ENCODE measurements at places on chromosomes 6 and 20.

- no peak for DNase-seq
These were observed 76.9 kb downstream of the FAM50B start for GRCh38 chr6:3926150-3926482.

- DNase-seq = no peak
These were observed 41.1 kb upstream of the MAP3K4 start for GRCh38 chr6:160950507-160950906.

DNA sequence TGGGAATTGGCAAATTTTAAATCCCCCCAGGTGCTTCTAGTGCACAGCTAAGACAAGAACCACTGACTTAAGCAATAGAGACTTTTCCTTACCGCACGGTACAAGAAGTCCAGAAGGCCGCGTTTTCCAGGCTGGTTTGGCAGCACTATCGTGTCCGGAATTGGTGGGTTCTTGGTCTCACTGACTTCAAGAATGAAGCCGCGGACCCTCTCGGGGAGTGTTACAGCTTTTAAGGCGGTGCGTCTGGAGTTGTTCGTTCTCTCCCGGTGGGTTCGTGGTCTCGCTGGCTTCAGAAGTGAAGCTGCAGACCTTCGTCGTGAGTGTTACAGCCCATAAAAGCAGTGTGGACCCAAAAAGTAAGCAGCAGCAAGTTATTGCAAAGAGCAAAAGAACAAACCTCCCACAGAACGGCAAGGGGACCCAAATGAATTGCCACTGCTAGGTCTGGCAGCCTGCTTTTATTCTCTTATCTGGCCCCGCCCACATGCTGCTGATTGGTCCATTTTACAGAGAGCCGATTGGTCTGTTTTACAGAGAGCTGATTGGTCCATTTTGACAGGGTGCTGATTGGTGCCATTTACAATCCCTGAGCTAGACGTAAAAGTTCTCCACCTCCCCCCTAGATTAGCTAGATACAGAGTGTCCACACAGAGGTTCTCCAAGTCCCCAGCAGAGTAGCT, 264.5 kb downstream of the PREX1 start:
- no peak for DNase-seq

- DNase-seq = no peak
These were observed 25.7 kb downstream of the NFATC2 start for GRCh38 chr20:51516855-51517254.

GRCh38 chr6:33869826-33870423, 66.1 kb upstream of the MLN start:
- no peak for DNase-seq

DNA sequence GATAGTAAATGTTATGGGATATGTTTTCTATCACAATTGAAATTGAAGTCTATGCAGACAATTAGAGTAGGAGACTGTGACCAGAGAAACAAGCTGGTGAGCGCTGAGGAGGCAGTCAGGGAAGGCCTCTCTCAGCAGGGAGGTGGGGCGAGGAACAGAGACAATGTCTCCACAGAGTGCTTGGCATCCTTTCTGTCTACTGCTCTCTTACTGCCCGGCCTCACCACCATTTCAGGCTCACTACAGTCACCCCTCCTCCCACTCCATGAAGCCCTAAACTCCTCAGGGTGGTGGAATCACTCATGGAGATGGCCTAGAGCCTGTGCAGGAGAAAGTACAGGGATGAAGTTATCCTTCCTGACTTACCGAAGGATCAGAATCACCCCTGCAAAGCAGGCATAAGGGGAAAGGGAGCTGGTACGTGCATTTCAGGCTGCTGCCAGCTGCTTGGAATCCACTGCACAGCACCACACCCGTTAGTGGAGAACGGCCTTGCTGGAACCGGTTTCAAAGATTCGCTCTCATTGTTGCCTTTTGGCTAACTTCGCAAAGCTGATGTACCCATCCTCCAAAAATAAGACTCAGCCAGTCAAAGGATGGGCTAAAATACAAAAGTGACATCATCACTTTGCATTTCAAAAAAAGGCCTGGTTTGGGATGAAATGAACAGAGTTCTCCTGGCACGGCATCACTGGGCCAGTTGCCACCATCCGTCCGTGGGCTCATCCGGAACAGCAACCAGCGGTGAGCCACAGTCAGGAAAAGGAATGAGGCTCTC, 67.3 kb downstream of the SLC22A23 start:
- no peak for DNase-seq

DNA sequence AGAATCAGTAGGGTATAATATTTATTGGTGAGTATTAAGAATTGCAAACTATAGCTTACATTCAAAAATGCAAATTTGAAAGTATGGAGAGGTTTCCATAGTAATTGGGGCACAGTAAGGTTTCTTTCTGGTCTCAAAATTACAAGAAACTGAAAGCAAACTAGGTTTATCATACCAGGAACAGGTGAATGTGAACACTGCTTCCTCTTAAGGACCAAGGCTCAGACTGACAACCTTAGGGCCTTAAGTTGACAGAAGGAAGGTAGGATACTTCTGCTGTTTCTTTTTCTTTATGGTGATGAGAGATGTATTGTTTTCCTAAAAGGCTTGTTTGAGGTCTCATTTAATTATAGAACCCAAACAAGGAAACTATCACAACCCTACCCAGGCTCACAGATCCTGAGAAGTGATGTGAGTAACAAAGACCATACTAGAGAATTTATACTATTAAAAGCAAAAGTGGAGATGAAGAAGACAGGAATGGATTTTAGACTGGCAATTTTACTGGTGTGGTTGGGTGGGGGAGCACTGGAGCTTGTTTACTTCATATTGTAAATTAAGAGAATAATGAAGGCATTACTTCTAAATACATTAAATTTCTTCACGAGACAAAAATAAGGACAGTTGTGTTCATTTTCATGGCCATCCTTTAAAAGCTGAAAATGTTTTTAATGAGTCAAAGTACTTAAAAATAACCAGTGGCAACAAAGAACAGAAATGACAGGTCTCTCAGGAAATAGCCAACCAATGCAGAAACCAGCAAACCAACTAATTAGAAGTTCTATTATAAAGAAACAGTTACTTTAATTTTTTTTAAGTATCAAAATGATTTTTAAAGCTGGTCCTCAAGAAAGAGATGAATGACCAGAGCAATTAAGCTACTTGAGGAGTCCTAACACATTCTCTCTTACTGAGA, 21.3 kb downstream of the STAU1 start:
- no peak for DNase-seq

- no peak for DNase-seq
These were observed 2.2 kb downstream of the AHCY start for GRCh38 chr20:34300809-34301586.

- DNase-seq = no peak
These were observed 128.8 kb downstream of the FOXO3 start for GRCh38 chr6:108689272-108690161.

DNA sequence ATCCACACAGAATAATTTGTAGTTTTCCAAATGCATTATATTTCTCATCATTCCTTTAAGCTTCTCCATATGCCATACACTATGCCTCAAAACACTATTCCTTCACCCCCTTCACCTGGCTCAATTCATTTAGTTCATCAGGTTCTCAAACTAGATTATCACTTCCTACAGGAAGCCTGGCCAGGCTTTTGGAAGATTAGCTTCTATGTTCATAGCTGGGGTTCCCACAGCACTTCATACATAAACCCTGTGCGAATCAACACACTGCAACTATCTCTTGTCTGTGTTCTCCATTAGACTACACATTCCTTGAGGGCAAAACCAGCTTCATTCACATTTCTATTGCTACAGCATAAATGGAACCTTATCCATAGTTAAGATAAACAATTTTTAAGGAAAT, 40.5 kb upstream of the PLN start:
- DNase-seq = no peak

GRCh38 chr6:119276211-119276610, 73.3 kb downstream of the MAN1A1 start:
- no peak for DNase-seq

- no peak for DNase-seq
These were observed 1.7 kb downstream of the SNX21 start for GRCh38 chr20:45835329-45835765.

- DNase-seq = no peak
These were observed 84.3 kb downstream of the WDR27 start for GRCh38 chr6:169617562-169617961.

GRCh38 chr6:126027601-126028000, 41.3 kb downstream of the TRMT11 start:
- no peak for DNase-seq

DNA sequence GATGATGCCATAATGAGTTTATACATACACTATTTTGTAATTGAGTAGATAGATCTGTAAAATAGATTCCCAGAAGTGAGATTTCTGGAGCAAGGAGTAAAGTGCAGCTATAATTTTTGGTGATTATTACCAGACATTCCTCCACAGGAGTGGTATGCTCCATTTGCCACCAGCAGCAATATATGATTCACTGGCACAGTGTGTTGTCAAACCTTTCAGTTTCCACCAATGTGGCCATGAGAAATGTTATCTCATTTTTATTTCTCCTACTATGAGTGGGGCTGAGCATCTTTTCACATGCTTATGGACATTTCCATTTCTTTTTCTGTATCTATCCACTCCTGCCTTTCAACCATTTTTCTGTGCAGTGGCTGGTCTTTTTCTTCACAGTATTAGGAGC, 70.5 kb downstream of the GPR63 start:
- no peak for DNase-seq

GRCh38 chr20:56465997-56466396, 2.4 kb upstream of the RTF2 start:
- no peak for DNase-seq

DNA sequence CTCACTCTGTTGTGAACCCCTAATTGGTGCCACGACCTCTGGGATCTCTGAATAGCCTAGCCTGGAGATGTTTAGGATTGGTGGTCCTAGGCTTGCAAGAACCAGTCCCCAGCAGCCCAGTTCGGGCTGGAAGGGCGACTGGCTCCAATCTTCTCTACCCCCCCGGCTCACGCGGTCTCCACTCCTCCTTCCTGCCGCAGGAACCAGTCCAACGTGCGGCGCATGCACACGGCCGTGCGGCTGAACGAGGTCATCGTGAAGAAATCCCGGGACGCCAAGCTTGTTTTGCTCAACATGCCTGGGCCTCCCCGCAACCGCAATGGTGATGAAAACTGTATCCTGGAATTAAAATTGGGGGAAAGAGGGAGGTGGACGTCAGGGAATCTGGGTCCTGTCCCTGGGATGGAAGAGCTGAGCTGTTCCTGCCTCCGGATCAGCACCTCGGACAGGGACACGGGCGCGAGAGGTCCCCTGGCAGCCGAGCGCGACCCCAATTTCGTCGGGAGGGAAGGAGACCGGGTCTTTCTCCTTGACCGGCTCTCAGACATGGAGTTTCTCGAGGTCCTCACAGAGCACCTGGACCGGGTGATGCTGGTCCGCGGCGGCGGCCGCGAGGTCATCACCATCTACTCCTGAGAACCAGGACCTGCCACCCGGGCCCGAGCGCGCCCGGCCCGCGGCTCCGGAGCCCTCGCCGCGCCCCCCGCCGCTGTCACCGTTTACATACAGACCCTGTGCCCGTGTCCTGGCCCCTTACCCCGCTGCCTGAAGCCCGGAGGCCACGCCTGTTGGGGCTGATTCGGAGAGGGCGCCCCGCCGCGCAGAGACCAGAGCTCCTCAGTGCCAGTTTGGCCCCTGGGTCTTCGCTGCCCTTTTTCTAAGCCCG, 28.2 kb downstream of the SLC12A5 start:
- no peak for DNase-seq

DNA sequence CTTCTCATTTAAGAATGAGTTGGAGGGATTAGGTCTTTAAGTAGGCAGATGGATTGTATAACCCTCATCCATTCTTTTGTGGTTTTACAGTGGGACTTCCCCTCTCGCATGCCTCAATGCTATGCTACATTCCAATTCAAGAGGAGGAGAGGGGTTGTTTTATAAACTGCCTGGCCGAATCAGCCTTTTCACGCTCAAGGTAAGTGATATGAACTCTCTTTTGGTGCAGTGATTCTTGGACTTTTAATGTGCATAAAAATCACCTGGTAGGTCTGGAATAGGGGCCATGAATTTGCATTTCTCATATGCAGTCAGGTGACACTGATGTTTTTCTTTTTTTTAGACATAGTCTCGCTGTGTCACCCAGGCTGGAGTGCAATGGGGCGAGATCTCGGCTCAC, 10.8 kb downstream of the ASXL1 start:
- DNase-seq = no peak

DNA sequence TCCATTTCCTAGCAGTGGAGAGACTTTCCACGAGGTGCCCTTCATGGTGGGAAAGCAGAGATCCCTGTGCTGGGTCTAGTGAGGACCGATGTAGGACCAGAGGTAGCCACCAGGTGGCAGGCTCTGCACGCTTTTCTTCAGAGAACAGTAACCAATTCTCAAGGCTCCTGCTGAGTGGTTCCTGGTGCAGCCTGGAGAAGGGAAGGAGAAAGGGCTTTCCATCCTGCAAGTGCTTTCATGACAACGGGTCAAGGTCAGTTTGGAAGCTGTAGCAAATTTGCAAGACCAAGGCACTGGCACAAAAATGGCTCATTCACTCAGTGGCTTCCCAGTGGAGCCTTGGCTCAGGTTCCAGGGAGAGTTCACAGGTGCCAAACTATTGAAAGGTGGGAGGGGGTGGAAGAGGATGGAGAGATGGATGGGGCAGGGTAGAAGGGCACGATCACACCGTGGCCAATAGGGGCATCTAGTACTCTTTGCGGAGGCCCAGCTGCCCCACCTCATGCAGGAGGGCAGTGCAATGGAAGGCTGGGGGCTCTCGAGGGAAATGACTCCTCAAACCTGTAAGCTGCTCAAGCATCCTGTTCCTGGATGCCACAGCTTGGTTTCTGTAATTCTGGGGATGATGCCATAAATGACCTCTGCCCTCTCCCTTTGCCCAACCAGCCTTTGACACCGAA, 25.5 kb upstream of the KCNK16 start:
- DNase-seq = peak; percentile 58

GRCh38 chr20:57071283-57071731, 195.1 kb downstream of the BMP7 start:
- DNase-seq = no peak

DNA sequence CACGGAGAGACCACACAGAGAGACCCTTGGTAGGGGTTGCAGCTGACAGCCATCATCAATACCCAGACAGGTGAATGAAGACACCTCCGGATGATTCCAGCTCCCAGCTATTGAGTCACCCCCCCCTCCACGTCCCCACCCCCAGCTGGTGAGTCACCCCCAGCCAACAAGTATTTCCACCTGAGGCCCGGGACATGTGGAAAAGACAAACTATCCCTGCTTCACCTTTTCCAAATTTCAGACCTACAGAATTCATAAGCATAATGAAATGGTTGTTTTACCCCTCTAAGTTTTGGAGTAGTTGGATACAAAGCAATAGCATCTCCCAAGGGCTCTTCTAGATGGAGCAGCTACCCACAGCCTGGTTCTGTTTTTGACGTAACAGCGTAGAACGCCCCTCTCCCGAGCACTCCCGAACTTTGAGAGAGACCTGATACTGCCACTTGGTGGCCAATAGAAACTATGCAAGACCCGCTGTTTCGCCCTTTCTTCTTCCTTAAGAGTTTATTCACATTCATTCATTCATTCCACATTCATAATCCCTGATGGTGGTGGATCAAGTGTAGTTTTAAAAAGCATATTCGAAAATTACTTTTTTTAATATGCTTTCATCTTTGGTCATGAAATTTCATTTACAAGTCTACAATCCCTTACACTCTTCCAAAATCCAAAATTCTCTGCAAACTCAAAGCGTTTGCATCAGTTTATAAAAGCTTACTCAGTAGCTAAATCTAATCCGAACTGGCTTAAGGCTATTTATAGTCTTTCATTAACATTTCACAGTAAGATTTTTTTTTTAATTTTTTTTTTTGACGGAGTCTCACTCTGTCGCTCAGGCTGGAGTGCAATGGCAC, 15.1 kb upstream of the PPP1R16B start:
- peak; percentile 72 for DNase-seq

- DNase-seq = no peak
These were observed 792 bp downstream of the SLC23A2 start for GRCh38 chr20:5000263-5001173.
